ENCODE measurements at places on chromosomes 5 and 9.

DNA sequence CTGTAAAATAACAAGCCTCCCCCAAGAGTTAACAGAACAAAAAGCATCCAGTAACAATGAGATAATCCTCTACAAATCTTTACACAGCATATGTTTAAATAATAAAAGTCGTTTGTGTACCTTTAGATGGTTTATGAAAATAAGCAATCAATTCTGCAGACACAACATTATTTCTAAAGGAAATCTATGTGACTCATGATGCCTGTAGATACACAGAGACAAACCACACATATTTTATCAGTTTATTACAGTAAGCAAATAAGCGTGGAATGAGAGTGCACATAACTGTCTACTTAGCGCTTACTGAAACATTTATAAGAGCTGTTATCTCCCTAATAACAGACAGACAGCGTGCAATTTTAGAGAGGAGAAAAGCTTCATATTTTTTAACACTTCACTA lies 243.6 kb downstream of the AP3B1 start:
- no peak for DNase-seq

- DNase-seq = no peak
Measured at GRCh38 chr9:28981129-28981528, 1407.8 kb upstream of the C9orf72 start.

DNA sequence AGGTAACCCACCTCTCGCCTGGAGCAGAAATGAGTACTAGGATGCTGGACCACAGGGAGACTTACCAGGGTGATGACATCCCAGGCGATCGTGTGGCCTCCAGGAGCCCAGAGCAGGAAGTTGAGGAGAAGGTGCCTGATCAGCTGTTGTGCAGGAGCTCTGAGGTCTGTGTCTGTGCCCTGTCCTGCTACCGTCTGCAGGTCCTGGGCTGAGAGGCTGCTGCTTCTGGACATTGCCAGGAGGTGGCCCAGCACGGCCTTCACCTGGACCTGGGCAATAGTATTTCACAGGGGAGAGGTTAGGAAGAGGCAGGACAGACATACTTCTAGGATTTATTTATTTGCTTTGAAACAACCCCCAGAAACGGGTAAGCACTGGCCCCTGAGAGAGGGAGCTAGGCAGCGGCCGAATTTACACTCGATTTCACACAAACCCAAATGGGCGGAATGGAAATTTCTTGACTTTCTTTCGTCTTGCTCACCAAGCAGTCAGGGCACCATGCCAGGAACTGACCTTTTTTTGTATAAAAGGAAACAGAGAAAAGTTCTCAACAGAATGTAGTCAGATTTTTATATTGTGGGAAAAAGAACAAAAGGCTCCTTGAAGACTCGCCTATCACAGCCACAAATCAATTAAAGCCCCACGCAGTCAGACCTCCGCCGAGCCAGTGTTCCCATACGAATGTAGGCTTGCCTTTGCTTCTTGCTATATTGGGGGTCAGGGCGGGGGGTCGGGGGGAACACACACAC lies 210.3 kb downstream of the FANCC start:
- no peak for DNase-seq

- DNase-seq = no peak
Measured at GRCh38 chr5:149838881-149839739, 105.5 kb downstream of the PDE6A start.

- no peak for DNase-seq
Measured at GRCh38 chr9:76649894-76650293, 114.3 kb upstream of the PCA3 start.

DNA sequence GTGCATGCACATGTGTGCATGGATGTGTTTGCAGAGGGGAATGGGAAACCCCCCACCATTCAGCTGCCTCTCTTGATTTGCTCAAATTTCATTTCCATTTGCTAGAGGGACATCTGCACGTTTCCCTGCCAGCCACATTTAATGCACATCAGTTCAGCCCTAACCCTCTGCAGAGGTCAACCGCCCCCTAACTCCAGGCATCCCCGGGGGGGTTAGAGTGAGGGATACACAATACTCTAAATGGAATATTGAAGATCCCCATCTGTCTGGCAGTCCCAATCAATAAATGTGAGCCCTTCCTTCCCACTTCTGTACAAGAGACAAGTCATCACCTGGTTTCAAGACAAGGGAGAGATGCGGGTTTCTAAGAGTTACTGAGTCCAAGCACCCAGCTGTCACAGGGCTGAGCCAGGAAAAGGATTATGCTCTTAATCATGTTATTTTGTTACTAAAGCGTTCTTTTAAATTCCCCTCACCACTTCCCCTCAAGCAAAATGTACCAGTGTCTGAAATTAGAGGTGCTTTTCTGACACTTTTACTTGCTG lies 134.1 kb downstream of the SEMA6A start:
- no peak for DNase-seq

DNA sequence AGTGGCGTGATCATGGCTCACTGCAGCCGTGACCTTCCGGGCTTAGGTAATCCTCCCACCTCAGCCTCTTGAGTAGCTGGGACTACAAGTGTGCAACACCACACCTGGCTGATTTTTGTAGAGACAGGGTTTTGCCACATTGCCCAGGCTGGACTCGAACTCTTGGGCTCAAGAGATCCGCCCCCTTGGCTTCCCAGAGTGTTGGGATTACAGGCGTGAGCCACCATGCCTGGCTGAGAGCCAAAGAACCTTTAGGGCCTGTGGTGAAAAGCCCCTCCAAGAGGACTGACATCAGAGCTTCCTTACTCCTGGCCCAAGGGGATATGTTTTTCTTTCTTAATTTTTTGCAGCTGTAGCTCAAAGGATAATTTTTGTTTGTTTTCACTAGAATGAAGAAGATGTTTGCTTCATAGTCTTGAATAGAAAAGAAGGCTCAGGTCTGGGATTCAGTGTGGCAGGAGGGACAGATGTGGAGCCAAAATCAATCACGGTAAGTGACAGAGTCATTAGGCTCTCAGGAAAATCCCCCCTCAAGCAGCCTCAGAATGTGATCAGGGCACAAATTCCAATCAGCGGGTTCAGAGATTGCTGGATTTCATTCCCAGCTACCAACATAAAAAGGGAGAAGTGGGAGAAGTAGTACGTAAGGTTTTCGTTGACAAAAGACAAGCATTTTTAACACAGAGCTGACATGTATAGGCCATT lies 77.1 kb downstream of the GOLPH3 start:
- no peak for DNase-seq

DNA sequence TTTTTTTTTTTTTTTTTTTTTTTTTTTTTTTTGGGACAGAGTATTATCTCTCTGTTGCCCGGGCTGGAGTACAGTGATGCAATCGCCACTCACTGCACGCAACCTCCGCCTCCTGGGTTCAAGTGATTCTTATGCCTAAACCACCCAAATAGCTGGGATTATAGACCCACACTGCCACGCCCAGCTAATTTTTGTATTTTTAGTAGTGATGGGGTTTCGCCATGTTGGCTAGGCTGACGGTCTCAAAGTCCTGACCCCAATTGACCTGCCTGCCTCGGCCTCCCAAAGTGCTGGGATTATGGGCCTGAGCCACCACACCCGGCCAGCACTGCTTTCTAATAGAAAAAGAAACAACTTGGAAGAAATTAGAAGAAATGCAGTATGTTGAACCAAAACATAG lies 39.2 kb downstream of the TTC1 start:
- DNase-seq = no peak

All from ascending aorta (tissue), 2 donors.